ENCODE measurements at places on chromosomes 2 and 18.

GRCh38 chr2:239109041-239109927 is 261.4 kb downstream of the TWIST2 start:
- no peak for DNase-seq

DNA sequence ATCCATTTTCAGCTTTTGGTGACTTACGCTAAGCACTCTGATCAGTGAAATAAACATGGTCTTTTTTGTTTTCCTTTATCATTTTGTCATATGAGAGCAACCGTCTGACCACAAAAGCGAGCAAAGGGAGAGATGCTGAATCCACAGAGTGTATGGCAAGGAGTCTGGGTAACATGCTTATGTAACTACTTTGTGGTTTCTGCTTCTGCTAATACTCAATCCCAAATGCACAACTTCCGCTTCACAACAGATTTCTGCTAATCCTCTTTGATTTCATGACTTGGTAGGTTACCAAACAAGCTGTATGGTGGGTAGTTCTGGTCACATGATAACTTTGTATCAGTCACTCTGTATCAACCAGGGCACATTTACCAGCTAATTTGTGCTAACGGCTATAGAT is 908.4 kb upstream of the CRIM1 start:
- DNase-seq = no peak

GRCh38 chr18:10011061-10011460 is 97.2 kb downstream of the VAPA start:
- DNase-seq = no peak

- DNase-seq = no peak
Measured at GRCh38 chr2:84716564-84716963, 164.3 kb downstream of the TRABD2A start.

GRCh38 chr2:51232027-51232426 is 200.1 kb upstream of the NRXN1 start:
- DNase-seq = no peak

DNA sequence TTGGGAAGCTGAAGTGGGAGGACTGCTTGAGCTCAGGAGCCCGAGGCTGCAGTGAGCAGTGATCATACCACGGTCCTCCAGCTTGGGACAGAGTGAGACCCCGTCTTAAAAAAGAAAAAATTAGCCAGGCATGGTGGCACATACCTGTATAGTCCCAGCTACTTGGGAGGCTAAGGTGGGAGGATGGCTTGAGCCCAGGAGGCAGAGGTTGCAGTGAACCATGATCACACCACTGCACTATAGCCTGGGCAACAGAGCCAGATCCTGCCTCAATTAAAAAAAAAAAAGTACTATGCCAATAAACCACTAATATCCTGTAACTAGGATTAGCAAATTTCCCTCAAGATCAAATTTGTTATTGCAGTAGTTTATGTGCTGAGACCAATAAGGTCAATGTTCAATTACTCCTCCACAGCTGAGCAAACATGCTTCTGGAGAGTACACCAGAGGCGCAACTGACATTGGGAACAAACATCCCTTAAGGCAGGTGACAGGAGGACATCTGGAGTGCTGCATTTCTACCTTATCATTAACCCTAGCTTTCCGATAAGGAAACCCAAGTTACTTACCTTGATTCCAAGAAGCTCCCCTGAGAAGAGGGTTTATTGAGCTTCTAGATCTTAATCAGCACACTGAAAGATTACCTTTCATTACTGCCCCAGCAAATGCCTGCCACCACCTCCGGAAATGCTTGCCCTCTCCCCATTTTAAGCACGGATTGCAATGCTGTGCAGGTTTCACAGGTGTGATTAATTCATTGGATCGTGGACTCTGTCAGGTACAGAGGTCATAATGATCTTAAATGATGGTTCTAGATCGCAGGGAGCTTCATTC is 26.2 kb downstream of the MGAT4A start:
- no peak for DNase-seq

DNA sequence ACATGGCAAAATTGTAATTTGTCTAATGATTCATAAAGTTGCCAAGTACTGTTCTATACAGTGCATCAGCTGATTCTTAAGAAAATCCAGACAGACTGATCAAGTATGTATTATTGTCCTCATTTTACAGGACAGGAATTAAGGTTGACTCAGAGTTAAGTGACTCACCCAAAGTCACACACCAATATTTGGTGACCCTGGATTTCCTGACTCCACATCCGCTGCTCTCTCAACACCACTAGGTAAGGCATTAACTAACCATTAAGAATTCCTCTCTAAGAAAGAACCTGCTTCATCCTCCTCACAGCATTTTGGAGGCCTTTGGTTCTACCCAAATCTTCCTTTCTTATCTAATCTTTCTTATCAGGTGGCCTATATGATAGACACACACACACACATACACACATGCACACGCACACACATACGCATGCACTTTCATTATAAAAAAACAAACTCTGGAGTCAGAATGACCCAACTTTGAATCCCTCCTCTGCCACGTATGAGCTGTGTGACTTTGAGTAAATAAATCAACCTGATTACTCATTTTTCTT is 150.8 kb downstream of the ANKRD44 start:
- no peak for DNase-seq

- DNase-seq = no peak
Measured at GRCh38 chr2:9139491-9140443, 66.8 kb upstream of the ASAP2 start.

DNA sequence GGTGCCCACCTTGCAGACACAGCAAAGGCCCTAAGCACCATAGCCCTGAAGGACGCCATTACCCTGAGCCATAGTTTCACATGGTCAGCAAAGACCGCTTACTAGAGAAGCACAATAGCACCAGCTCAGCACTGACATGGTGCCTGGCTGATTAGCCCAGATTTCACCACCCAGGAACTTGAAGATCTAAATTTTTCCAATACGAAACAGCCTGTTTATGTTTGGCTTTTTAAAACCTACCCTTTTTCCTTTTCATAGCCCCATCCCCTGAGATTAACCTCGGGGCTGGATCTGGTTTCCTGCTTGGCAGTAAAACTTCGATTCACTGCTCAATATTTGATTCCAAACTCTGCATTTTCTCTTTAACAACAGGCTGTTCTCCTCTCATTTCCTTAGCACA is 158.5 kb upstream of the PID1 start:
- DNase-seq = no peak

DNA sequence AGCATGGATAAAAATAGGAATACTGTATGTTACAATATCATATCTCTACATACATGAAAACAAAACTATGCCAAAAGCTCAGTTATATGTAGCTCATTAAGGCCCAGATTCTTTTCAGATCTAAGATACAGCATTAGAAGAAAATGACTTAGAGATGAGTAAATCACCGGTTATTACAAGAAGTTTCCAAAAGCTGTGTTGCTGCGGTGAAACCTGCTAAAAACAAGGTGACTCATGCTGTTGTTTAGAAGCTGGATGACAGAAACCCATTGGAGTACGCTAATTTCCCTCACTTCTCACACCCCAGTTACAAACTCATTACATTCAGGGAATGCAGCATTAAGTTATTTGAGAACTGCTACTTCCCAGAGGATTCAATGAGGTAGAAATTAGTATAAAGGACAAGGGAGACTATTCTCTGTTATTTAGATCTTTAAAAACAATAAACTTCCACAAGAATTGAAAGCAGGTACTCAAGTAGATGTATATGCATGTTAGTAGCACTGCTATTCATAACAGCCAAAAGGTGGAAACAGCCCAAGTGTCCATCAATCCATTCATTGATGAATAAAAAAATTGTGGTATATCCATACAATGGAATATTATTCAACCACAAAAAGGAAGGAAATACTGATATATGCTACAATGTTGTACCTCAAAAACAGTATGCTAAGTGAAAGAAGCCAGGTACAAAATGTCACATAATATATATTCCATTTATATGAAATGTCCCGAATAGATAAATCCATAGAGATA is 32.6 kb downstream of the RBKS start:
- no peak for DNase-seq

DNA sequence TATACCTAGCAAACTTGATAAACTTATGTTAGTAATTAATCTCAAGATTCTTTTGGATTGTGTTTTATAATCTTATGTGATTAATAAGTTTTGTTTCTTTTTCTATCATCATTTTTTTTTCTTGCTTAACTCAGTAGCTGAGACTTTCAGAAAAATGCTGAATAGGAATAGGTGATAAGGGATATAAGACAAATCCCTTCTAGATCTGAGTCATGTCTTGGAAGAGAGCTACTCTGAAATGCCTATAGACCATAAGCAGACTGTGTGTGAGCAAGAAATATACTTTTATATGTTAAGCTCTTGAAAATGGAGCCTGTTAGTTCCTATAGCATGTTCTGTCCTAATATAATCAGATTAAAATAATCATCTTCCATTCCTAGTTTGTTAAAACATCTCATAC is 29.6 kb downstream of the CYBRD1 start:
- DNase-seq = no peak

DNA sequence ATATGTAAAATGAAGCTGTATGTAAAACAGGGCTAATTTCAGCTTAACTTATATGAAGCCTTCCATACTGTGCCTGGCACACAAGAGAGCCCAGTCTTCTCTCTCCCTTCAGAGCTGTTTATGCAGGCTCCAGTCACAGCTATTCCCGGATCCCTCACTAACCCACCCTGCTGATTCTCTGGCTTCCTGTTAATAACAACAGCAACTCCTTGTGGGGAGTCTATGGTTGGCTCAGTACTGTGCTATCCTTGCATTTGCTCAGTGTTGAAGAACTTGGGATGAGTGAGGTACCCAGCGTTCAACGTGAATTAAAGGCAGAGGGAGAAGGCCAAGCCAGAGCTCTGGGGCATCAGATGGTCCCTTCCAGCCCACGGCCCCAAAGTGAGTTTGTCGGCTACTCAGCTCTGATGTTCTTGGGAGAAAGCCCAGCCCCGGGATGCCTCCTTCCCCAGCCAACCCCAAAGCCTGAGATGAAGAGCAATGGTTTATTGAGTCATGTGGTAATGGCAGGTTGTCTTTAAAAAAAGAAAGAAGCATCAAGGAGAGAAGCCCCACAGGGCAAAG is 43.2 kb downstream of the PSD4 start:
- no peak for DNase-seq

Measured in T-helper 1 cell (primary cell).